ENCODE measurements at places on chromosomes 5 and 9. TPM values are rescaled to one million over a fixed set of nuclear protein-coding genes. Genes with fewer than 3 reads are reported as not detected.

The EDIL3 gene
- total RNA-seq, result 0.16 TPM

The SMIM3 gene
- total RNA-seq, result 12.8 TPM

The FST gene
- total RNA-seq, result 2.0 TPM

The ADAMTS13 gene
- 0.48 TPM for total RNA-seq

The RNF183 gene
- total RNA-seq, result not detected

The YTHDC2 gene
- total RNA-seq, result 7.5 TPM

The PTPRD gene
- total RNA-seq, result 0.43 TPM

The PRDM9 gene
- not detected for total RNA-seq

The LCN15 gene
- total RNA-seq, result not detected

The SPARC gene
- 18.8 TPM for total RNA-seq

All from A549 treated with Mapracorat at 1 μM for 4 hours (cell line).